Stimulated activated CD4-positive, alpha-beta T cell treated with anti-CD3 and anti-CD28 coated beads, Interleukin-12 subunit alpha, Interleukin-12 subunit beta, amount 100 ng/mL, for 48 hours (primary cell): ENCODE measurements at places on chromosomes 5 and 9.

DNA sequence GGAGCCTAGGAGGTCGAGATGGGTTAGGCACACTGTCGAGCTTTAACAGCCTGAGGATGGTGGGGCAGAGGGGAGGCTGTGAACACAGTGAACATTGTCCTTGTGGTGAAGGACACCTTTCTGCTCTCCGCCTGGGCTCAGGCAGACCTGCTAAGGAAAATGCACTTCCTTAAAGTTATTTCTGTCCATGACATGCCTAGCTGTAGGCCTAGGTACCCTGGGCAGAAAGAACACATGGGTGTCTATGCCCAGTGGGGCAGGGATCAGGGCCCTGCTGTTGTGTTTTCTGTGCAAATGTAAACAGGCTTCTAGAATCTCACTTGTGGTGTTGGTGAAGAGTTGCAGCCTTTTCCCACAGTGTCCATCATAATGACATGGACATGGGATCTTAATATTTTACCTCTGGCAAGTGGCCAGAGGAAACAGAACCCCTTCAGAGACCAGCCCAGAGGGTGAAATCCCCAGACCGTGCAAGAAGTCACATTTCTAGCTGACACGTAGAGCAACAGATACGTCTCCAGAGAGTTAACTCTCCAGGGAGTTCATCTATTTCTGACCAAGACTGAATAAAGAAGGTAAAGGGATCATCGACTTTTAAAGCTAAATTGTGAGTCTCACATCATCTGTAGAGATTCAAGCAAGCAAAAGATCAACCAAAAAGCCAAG, 79.2 kb downstream of the C9orf152 start:
- DNase-seq = no peak

DNA sequence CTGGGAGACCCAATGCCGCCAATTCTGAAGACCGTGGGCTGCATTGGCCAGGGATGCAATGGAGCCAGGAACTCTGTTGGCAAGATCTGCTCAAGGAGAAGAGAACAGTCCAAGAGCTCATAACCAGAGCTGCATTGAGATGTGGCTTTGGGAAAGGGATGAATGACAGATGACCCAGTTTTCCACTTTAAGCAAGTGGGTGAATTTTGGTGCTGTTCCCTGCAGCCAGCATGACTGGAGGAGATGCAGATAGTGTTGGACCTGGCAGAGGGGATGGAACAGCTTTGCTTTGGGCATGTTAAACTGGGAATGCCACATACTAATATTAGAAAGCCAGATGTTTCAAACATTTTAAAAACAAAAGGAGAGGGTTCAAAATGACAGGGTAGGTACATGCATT, 143.1 kb downstream of the FSTL4 start:
- no peak for DNase-seq

DNA sequence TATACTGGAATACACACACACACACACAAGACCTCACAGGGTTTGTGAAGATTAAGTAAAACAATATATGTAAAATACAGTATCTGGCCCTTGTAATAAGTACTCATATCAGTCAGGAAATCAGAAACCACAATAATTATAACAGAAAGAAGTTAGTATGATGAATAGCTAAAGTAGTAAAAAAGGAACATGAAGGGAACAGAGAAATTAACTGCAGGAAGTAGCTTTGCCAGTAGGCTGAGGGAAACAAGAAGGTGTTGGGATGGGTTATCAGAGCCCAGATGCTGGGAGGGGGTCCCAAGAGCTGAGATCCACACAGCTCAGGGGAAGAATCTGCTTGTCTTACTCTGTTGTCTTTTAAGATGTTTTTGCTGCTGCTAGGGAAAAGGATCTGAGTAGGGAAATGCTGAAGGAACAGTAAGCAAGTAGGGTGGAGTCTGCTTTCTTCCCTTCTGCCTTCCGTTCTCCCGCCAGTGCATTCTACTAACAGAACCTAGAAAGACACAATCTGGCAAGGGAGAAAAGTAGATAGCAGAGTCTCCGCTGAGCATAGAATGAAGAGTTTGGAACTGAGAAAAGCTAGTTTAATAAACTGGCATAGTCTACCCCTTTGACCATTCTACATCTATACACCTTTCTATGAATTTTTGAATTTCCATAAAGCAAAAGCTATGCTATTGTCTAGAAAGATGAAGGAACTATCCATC, 55.3 kb upstream of the ALDH1A1 start:
- DNase-seq = no peak

GRCh38 chr9:6646293-6646636, 736 bp upstream of the GLDC start:
- DNase-seq = peak; percentile 30

DNA sequence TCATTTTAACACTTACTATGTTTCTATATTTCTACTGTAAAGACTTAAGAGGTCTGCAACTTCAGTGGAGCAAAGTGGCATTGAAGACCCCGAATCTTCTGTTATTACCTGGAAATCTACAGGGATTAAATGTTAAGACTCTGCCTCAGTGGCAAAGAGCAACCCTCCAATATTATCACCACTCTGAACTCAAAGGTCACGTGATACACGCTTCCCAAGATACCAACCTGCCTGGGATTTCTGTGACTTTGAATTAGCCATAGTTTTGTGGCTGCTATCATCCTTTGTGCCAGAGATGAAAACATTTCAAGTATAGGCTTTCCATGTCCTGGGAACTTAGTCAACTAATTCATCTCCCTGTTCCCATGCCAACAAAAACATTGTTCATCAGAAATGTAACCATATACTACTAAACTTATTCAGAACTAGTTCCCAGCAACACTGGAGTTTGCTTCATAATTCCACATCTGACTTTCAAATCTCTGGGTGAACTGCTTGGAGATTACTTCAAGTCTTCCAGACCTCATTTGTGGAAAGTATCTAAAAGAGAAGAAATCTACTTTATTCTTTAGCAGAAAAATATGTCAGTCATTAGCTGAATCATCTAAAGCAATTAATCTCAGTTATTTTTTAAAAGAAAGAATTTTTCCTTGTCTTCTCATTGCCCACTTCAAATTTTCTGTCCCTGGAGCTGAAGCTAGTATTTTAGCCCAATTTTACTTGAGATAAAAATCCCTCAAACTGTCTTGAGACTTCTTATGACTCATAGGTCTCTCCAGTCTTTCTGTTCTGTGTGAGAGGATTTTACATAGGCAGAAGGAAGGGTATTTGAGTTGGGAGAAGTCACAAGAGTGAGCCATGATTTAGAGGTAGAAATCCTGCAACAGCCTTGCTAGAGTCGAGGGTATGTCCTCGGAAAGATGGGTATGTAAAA, 83.0 kb downstream of the ZNF462 start:
- no peak for DNase-seq

DNA sequence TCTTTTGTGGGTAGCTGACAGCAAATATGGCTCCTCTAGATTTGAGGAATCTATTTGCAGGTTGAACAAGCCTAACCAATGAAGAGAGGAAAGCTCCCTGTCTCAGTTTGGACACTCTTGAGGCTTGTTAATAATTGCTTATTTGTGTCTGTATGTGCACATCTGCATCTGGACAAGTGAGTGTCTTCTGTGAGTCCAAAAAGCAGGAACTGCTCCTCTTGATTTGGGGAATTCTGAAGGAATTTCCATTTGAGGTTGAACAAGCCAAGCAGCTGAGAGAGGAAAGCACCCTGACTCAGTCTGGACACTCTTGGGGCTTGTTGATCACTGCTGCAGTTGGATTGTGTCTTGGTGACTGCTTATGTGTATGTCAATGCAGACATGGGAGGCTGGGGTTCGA, 211.6 kb downstream of the DTWD2 start:
- no peak for DNase-seq

- DNase-seq = no peak
Observed at GRCh38 chr5:160835376-160835775, 16.6 kb downstream of the ATP10B start.

GRCh38 chr5:113891491-113891890, 378.0 kb downstream of the YTHDC2 start:
- DNase-seq = no peak

DNA sequence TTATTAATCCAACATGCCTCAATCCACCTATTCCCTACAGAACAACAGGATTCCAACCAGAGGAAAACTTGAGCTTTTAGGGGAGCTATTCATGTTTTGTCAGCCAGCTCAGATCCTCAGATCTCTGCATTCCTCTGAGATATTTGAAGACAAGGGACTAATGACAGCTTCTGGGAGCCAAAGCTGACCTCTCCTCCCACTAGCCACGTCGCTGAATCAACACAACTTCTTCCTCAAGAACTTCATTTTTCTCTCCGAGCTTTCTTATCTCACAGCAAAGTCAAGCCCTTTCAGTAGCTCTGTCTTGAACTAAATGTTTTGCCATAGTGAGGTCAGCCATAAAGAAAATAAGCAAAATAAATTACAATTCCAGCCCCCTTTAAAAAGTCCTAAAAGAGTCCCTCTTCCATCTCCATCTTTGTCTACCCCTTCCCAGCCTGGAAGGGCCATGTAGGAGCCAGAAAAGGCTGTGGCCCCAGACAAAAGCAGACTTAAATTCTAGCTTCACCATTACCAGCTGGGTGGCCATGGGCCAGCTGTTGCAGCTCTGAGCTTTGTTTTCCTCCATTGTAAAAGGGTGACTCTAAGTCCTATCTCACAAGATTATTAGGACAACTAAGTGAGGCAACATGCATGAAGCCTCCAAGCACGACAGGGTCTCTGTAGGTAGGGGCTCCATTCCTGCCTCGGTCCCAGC, 65.0 kb downstream of the HSD17B3 start:
- no peak for DNase-seq

GRCh38 chr9:35882263-35882848, 12.2 kb upstream of the OR13J1 start:
- peak; percentile 55 for DNase-seq

DNA sequence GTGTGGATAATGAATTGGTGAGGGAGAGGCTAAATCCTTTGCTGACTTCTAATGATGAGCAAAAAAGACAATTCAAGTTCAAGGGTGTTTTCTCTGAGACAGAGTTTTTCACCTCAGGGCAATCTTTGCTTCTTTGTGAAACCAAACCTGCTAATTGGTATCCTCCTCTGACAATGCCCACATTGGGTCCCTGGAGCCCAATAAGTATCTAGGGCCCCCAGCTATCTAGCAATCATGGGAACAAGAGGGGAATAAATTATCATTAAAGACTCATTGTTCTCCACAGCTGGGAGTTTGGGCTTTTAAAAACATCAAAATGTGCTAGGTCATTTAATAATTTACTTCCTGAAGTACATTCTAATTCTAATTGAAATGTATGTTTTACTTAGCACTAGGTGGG, 227.3 kb downstream of the TMEM167A start:
- DNase-seq = no peak

GRCh38 chr9:130681769-130682420, 11.7 kb upstream of the EXOSC2 start:
- no peak for DNase-seq

DNA sequence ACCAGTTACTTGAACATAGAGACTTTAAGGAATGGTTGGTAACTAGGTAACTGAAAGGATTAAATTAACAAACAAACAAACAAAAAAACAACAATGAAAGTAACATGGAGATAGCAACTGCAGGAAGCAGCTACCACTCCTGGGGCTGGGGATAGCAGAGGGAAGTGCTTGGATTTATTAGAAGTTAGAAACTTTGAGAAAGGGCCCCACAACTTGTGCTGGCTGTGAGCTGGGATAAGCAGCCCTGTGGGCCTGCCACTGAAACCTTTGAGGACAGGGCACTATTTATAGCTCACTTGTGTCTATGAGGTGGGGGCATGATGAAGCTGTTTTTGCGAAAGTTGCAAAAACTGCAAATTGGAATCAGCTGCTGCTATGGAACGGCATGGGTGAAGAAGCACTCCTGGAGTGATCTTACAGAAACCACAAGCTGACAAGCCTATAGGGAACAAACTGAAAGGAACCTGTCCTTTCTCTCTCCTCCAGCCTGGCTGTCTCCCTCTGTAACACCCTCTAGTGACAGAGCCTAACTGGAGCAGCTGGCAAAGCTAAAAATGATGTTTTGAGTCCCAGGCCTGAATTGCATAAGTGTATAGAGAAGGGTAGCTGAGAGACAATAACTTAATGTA, 91.4 kb upstream of the RANBP6 start:
- no peak for DNase-seq

GRCh38 chr9:20640331-20641187, 18.3 kb upstream of the MLLT3 start:
- DNase-seq = peak; percentile 62

GRCh38 chr9:26159575-26160392, 481.5 kb upstream of the TUSC1 start:
- no peak for DNase-seq

- DNase-seq = peak; percentile 25
Observed at GRCh38 chr9:136665111-136665703, 2.5 kb downstream of the EGFL7 start.

- DNase-seq = no peak
Observed at GRCh38 chr9:71306134-71306533, 184.7 kb upstream of the TRPM3 start.

GRCh38 chr5:137040024-137040423, 459.1 kb downstream of the SPOCK1 start:
- no peak for DNase-seq

DNA sequence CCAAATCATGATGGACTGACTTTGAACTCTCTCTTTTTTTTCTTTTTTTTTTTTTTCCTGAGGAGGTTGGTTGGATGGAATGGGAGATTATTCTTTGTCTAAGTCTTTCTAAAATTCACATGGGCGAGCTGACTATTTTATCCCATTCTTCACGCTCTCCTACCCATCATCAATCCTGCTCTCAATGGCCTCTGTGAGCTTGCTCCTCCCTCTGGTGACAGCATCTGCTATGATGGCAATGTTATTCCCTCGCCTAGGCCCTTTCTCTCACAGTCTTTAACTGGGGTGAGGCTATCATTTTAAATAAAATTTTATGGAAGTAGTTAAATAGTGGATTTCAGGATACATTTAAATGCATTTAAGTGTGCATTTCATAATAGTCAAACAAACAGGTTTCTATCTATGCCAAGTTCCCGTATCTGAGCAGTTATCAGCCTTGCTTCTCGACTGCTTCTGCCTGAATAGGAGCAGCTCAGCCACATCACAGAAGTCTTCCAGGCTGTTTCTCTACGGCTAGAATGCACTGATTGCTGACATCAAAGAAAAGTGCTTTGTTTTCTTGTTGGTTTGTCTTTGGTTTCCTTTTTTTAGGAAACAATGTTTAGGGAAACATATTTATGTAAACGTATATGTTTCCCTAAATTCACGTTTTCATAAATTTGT, 2233.8 kb downstream of the MAT2B start:
- DNase-seq = no peak

DNA sequence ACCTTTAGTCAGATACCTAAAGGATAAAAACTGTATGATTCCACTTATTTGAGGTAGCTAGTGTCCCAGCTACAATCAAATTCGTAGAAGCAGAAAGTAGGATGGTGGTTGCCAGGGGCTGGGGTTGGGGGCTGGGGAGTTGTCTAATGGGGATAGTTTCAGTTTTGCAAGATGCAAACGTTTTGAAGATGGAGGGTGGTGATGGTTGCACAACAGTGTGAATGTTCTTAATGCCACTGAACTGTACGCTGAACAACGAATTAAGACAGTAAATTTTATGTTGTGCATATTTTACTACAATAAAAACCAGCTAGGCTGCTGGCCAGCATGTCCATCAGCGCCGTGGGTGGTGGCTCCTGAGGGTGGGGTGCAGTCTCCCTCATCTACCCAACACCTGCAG, 137.8 kb downstream of the GADD45G start:
- no peak for DNase-seq
